ENCODE measurements at places on chromosomes 13 and 19.

DNA sequence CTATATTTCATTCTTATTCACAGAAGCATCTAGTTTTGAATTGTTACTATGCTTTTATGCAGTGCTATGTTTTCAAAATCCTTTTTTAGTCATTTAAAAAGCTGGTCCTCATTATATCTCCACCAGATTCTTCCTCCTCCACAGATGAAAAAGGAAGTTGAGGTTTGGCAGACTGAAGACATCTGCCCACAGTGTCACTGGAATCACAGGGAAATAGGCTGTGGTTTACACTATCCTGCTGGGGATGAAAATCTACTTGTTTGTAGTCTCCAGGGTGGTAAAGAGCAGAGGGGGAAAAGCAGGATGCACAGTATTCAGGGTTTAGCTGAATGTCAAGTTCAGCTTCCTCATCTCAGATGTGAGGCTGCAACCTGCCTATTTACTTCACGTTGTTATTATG lies 351.2 kb downstream of the DNAJC15 start:
- no peak for DNase-seq

- no peak for DNase-seq
Measured at GRCh38 chr13:99018418-99019180, 40.7 kb upstream of the DOCK9 start.

- DNase-seq, result no peak
Measured at GRCh38 chr19:52307275-52307674, 10.3 kb downstream of the ZNF480 start.

GRCh38 chr19:45824531-45825262 lies 9.6 kb upstream of the RSPH6A start:
- no peak for DNase-seq

DNA sequence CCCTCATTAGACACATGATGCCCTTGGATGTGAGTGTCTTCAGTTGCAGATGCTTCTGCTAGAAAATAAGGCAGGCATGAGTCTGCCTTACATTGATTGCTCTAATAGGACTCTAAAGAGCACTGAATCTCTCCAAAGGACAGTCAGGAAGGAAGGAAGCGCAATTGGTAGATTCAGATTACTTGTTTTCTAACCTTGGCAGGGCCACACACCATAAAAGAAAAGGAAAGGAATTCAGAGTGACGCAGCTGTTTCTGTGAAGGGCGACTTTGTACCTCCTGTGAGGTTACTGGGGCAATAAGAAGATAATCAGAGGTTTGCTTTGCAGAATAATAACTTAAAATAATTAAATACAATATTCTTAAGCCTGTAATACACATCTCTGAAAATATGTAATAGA lies 48.0 kb downstream of the FRY start:
- DNase-seq, result no peak

DNA sequence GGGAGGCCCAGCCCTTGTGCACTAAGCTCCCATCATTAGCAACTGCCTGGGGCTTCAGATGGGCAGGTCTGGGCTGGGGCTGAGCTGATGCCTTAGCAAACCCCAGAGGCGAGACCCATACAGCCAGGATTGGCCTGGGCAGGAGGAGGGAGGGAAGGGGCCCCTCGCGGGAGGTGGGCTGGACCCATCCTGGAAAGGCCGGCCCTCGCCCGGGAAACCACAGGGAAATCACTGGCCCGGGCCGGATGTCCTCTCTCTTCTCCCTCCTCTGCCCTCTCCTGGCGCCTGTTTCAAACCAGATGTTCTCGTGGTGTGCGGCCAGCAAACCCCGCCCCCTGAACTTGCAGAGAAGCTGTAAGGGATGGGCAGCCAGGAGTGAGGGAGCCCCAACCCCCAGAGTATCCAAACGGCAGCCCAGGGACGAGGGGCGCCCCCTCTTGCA lies 43.1 kb downstream of the TMEM255B start:
- no peak for DNase-seq

GRCh38 chr13:92806215-92806614 lies 420.4 kb upstream of the GPC6 start:
- no peak for DNase-seq

GRCh38 chr19:5559804-5560133 lies 8.0 kb downstream of the TINCR start:
- DNase-seq, result no peak

DNA sequence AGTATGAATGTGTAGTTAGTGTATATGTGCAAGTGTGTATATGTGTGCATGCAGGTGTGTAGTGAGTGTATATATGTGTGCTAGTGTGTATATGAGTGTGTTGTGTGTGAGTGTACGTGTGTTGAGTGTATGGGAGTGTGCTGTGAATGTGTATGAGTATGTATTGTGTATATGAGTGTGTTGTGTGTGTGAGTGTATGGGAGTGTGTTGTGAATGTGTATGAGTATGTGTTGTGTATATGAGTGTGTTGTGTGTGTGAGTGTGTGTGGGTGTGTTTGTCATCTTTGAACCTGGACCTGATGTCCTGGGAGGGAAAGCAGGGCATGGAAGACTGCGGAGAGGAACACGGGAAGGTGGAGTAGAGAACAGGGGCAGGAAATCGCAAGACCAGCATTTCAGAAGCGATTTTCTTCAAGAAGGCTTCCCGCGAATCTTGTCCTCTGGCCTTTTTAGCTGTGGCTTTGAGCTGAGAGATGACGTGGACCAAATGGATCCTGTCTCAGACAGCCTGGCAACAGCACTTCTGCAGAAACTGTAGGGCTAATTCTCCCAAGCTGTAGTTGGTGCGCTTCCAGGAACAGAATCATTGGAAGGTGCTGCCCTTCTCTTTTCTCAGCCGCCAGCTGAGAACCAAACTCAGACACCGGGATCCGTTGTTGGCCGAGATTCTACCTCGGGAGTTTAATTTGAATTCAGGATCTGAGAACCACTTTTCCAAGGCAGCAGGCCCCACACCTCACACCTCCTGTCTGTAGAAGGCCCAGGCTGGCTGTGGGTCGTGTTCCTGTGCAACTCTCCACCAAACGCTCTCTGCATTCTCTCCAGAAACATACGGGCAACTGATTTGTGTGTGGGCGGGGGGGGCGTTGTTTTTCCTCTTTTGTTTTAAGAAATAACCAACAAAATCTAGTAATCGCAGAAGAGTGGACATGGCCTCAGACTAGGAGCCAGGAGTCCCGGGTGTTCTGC lies 94.7 kb upstream of the RAP2A start:
- no peak for DNase-seq

DNA sequence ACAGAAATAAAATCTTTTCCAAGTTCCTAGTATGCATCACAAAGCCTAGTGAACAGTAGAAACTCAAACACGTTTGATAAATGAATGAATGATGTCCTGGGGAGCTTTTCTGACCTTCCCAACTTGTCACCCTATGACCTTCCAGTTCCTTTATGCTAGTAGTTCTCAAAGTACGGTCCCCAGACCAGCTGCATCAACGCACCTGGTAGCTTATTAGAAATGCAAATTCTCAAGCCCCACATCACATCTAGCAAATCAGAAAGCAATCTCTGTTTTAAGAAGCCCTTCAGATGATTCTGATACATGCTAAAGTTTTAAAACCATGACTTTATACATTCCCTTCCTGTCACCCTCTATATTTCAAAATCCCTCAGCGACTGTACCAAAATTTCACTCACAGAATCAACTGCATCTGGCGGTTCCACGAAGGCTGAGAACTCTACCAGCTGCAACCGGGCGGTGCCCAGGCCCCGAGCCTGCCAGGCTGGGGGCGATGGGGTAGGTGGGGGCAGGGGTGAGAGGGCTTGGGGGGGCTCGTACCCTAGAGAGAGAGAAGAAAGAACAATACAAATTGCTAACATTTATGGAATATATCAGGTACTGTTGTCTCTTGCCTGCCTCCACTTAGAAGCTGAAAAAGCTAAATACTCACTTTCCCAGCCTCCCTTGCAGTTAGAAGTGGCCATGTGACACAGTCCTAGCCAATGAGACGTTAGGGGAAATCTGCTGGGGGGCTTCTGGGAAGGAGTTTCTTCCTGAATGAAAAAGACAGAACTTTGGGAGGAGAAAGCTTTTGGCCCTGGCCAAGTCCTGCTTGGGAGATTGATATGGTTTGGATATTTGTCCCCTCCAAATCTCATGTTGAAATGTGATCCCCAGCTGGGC lies 13.3 kb downstream of the CD37 start:
- DNase-seq, result no peak

DNA sequence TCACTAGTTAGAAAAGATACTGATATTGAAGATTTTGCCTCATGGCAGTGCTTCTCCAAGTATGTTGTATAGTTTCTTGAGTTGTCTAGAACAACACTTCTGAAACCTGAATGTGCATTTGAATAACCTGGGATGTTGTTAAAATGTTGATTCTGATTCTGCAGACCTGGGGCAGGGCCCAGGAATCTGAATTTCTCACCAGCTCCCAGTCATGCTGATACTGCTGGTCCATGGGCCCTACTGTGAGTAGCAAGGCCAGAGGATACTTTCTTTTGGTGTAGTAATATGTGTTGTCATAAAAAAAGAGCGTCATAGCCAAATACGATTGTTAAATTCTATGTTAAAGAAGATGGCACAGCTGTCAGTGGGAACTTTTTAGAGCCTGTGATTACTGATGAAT lies 41.6 kb upstream of the C1QTNF9 start:
- no peak for DNase-seq

- DNase-seq, result no peak
Measured at GRCh38 chr13:33379608-33380007, 94.1 kb upstream of the STARD13 start.

GRCh38 chr13:40876020-40876738 lies 86.8 kb downstream of the SLC25A15 start:
- DNase-seq, result no peak

- DNase-seq, result no peak
Measured at GRCh38 chr13:99064624-99065234, 86.9 kb upstream of the DOCK9 start.

- no peak for DNase-seq
Measured at GRCh38 chr19:54233941-54234340, 8.6 kb downstream of the LILRA6 start.

DNA sequence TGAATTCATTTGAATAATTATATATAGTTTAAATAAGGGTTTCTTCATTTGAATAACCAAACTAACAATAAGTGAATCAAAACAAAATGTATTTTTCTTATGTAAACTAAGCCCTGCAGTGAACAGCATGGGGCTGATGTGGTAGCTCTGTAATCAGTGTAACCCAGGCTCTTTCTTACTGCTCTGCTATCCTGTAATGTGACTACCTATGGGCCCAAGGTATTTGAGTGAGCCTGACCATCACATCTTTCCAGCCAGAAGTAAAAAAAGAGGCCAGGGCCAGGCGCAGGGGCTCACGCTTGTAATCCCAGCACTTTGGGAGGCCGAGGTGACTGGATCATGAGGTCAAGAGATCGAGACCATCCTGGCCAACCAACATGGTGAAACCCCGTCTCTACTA lies 494.6 kb downstream of the DCT start:
- DNase-seq, result no peak

DNA sequence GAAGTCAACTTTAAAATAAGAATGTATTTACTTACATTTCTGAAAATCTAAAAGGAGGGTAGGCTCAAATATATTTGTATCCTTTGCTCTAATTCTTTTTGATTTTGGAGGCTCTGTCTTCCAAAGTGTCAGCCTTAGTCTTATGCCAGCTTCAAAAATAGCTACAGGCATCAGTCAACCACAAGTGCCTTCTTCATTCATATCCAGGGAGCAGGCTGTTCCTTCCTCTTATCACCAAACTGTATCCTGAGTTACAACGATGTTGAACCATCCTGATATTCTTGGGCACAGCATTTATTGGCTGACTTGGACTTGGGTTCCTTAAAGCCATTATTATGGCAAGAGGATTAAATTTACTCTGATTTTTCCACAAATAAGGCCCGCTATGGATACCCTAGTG lies 1161.3 kb downstream of the PCDH17 start:
- DNase-seq, result no peak

DNA sequence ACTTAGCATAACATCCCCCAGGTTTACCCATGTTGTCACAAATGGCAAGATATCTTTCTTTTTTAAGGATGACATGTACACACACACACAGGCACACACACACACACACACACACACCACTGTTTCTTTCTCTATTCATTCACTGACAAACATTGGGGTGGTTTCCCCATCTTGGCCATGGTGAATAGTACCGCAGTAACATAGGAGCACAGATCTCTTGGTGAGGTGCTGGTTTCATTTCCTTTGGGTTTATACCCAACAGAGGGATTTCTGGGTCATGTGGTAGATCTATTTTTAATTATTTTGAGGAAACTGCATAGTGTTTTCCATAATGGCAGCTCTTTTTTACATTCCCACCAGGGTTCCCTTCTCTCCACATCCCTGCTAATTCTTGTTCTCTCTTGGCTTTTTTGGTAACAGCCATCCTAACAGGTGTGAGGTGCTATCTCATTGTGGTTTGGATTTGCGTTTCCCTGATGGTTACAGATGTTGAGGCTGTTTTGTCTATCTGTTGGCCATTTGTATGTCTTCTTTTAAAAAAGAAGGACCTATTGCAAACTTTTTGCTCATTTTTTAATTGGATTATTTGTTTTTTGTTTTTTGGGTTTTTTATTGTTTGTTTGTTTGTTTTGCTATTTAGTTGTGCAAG lies 251.7 kb upstream of the IRS2 start:
- no peak for DNase-seq

- DNase-seq, result no peak
Measured at GRCh38 chr19:41701401-41702075, 6.9 kb upstream of the CEACAM5 start.

GRCh38 chr19:12723641-12724426 lies at the start of gene TNPO2:
Gene TNPO2, minus strand, starts transcription at chr19:12723932. Its CDS starts 2,955 bp downstream, at chr19:12720977.
- DNase-seq, result peak; percentile 82

DNA sequence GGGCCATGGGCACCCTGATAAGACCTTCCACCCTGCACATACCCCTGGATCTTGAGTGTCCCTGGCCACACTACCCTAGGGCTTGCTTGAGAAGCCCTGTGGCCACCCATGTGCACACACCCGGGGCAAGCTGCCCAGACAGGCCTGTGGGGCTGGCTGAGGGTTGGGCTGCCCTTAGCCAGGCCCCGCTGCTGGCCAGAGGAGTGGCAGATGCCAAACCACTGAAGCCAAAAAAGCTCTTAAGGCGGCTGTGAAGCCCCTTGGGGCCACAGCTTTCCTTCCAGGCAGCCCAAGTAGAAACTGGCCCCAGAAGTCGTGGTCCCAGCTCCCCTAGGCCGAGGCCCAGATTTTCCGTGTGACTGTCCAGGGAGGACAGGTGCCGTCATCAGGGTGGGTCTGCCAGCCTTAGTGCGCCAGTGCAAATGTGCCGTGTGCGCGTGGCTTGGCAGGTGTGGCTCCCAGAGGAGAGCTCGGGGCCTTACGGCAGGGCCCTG lies 14.8 kb downstream of the CEBPG start:
- no peak for DNase-seq

- DNase-seq, result no peak
Measured at GRCh38 chr19:19258589-19259338, 14.3 kb downstream of the TM6SF2 start.

GRCh38 chr13:38981096-38981495 lies 9.5 kb downstream of the STOML3 start:
- no peak for DNase-seq

- DNase-seq, result no peak
Measured at GRCh38 chr13:66574606-66575005, 655.5 kb downstream of the PCDH9 start.

DNA sequence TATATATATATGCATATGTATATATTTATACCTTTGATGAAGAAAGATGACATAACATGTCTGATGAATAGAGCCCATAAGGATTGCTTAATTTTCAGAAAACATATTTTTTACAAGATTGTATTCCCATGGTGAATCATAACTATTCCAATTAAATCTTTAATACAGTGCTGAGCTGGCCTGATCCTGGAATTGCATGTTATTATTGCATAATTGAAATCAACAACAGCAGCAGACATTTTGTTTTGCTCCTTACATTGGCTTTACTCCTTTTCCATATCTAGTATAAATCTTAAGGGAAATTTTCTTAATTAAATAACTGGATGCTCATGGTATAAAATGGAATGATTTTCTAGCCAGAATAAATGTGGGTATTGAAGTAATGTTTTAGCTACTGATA lies 22.0 kb downstream of the POSTN start:
- DNase-seq, result no peak

Measured in GM13977 (cell line).